ENCODE measurements at places on chromosomes 12 and 14. TPM values are rescaled to one million over a fixed set of nuclear protein-coding genes. Genes with fewer than 3 reads are reported as not detected.

DNA sequence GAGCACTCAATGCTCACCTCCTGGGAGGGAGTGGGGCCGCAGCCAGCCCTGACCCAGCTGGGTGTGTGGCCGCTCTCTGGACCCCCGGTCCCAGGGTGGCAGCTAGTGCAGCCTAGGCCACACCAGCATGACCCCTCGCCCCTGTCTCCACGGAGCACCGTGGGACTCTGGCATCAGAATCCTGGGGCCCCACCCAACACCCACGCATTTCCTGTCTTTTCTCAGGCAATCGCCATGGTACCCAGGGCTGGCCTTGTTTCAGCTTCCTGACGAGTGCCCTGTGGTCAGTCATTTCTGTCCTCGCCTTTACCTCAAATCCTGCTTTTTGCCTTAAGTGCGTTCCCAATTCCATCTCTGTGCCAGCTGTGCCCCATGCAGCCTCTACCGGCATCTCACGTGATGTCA, 15.9 kb downstream of the PACS2 start:
- no peaks in the 10 kb centered on the region for H3K36me3 ChIP-seq
- H3K27me3 ChIP-seq: no peaks in the 10 kb centered on the region
- H3K27ac ChIP-seq: no peak overlapping the region

DNA sequence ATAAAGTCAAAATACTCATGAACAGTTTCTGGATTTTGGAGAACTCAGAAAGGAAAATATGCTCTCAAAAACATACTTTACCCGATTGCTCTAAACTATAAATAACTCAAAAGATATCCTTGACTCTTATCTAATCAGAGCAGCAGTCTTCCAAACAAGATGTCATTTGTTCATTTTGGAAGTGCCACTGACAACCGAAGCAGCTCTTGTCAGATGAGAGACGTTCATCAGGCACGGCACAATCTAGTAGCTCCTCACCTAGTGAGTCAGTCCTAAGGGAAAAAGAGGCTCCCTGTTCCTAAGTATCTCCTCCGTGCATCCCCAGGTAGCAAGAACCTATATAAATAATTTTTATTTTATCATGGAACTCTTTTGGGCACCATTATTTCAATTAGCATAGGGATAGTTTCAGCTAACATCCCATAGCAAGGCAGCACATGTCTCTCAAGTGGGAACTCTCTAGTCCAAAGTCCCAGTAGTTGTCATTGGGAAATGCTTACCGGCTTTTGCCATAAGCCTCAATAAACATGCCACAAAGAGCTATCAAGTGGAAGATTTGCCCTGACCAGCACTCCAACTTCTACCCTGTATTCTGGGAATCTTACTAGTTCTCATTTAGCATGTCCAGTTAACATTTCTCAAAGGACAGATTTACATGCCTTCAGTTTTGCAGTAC, 14.1 kb upstream of the TMEM263 start:
- H3K27ac ChIP-seq: no peak overlapping the region
- DNase-seq: no peak
- no peaks in the 10 kb centered on the region for H3K27me3 ChIP-seq
- no peaks in the 10 kb centered on the region for H3K36me3 ChIP-seq

A2M gene
- polyA plus RNA-seq: 164 TPM

GRCh38 chr12:3313675-3314663, 177.0 kb upstream of the PRMT8 start:
- H3K27me3 ChIP-seq: no peaks in the 10 kb centered on the region
- no peaks in the 10 kb centered on the region for H3K36me3 ChIP-seq
- no peak overlapping the region for H3K27ac ChIP-seq
- H3K4me3 ChIP-seq: no peak overlapping the region

DNA sequence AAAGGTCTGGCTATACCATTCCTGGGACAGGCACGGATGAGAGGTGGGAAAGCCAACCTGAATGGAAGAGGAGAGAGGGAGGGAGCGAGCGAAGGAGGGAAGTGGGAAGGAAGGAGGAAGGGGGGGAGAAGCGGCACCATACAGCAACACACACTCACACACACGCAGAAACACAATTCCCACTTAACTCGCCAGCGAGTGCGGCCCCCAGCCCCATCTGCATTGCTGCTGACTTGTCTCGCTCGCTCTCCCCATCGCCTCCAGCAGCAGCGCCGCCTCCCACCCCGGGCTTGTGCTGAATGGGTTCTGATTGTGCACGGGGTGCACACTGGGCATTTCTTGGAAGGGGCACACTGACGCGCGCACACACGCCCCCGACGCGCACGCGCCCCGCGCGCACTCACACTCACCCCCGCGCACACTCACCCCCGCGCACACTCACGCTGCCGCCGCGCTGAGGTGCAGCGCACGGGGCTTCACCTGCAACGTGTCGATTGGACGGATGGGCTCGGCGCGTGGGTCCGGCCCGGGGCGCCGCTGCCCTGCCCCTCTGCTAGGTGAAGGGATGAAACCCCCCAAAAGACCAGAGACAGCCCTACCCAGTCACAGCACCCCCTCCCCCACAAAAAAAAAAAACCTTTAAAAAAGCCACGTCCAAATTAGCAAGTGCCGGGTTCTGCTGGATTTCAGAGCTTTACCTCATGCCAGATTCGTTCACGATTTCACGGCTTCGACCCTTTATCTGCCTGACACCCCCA, 685 bp downstream of the GRIN2B start:
- no peak overlapping the region for H3K27ac ChIP-seq
- H3K4me3 ChIP-seq: no peak overlapping the region
- DNase-seq: no peak
- peaks cover 46% of the 10 kb centered on the region for H3K27me3 ChIP-seq
- H3K4me1 ChIP-seq: no peaks in the 10 kb centered on the region
- H3K36me3 ChIP-seq: no peaks in the 10 kb centered on the region

IRAK3 gene
- 4.9 TPM for polyA plus RNA-seq

B4GALNT1 gene
- polyA plus RNA-seq: 1.0 TPM

GRCh38 chr12:15599266-15600037, 189.7 kb downstream of the EPS8 start:
- H3K36me3 ChIP-seq: no peaks in the 10 kb centered on the region
- no peak overlapping the region for H3K4me3 ChIP-seq
- no peaks in the 10 kb centered on the region for H3K27me3 ChIP-seq
- H3K4me1 ChIP-seq: no peaks in the 10 kb centered on the region
- no peak for DNase-seq

- peak; percentile 20 for DNase-seq
- H3K4me1 ChIP-seq: peaks cover 8% of the 10 kb centered on the region
- H3K36me3 ChIP-seq: no peaks in the 10 kb centered on the region
- no peaks in the 10 kb centered on the region for H3K27me3 ChIP-seq
Observed at GRCh38 chr14:104817930-104818713, 17.2 kb downstream of the ZBTB42 start.
